ENCODE measurements at places on chromosomes 1 and 21. TPM values are rescaled to one million over a fixed set of nuclear protein-coding genes. Genes with fewer than 3 reads are reported as not detected.

Gene TMIGD3
- total RNA-seq, result 2.6 TPM

Gene TCEANC2
- total RNA-seq, result 1.9 TPM

Gene TIMM17A
- total RNA-seq, result 43.5 TPM

Gene NBPF10
- total RNA-seq, result 0.89 TPM

Gene PLEKHN1
- not detected for total RNA-seq

Gene SH3D21
- total RNA-seq, result 0.47 TPM

Gene KCNH1
- not detected for total RNA-seq

Gene GART
- 76.8 TPM for total RNA-seq

Gene C2CD2
- 6.7 TPM for total RNA-seq

Gene CRYZL1
- total RNA-seq, result 8.3 TPM

Gene ESRRG
- 0.17 TPM for total RNA-seq

Gene DYNLT5
- 3.1 TPM for total RNA-seq

Gene SH3BGRL3
- total RNA-seq, result 4.5 TPM

Gene NIBAN1
- 5.5 TPM for total RNA-seq

Gene GFI1
- 3.9 TPM for total RNA-seq

Gene KIRREL1
- 3.6 TPM for total RNA-seq

Gene PLA2G2C
- total RNA-seq, result not detected

Gene RPTN
- total RNA-seq, result not detected

Gene DMBX1
- total RNA-seq, result not detected

Gene IVL
- total RNA-seq, result not detected

Gene AMY1C
- total RNA-seq, result not detected

Gene C1orf105
- total RNA-seq, result not detected

Gene CIART
- total RNA-seq, result 1.8 TPM

Gene SLAMF1
- total RNA-seq, result 1.1 TPM

Gene EFNA1
- 180 TPM for total RNA-seq

Gene SNX7
- total RNA-seq, result 9.6 TPM

Gene PRELP
- 0.09 TPM for total RNA-seq

Gene FCRL5
- total RNA-seq, result 0.37 TPM

Gene CLCNKA
- not detected for total RNA-seq

Gene CEP350
- total RNA-seq, result 29.1 TPM

Gene CFAP107
- total RNA-seq, result not detected

Gene MYOG
- total RNA-seq, result not detected

Gene DCST1
- total RNA-seq, result not detected

Gene OXCT2
- 0.17 TPM for total RNA-seq

Gene ADAM30
- not detected for total RNA-seq

Gene HMGCL
- total RNA-seq, result 68.2 TPM
